ENCODE measurements at places on chromosomes 3 and 15.

DNA sequence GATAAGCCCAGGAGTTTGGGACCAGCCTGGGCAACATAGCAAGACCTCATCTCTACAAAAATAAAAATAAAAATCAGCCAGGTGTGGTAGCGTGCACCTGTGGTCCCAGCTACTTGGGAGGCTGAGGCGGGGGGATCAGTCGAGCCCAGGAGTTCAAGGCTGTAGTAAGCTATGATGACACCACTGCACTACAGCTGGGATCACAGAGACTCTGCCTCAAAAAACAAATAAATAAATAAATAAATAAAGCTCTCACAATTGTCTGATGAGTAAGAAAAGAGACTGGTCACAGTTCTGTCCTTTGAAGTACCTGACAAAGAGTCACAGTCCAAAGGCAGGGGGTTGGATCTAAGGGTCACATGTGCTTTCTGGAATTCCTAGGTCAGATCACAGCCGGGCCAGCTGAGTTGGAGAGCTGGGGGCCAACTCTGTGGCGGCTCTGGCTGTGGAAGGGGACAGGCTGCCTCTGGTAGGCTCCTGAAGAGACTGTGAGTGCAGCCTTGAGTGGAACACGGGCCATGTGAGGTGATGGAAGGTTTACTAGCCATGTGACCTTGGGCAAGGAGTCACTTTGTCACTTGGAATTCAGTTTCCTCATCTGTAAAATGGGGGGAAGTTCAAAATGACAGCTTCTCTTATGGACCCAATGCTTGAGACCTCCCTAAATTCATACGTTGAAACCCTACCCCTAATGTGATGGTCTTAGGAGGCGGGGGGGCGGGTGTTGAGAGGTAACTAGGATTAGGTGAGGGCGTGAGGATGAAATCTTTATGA is 47.2 kb downstream of the WHAMM start:
- no peak for DNase-seq

DNA sequence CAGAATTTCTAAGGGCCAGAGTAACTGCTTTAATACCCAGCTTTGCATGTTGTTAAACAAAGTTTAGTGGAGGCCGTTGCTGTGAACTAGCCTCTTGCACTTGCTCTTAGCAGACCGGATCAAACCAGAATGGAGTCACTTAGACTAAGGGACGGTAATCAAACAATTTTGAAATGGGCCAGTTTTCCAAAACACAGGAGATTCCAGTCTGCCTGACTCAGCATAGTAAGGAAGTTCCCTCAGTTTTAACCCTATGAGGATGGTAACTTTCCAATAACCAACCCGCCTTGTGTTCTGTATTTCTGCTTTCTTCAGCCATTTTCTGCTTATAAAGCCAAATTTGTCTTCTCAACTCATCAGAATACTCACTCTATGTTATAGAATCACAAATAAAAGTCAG is 77.2 kb upstream of the WDR72 start:
- DNase-seq, result no peak

- no peak for DNase-seq
These were observed 44.3 kb downstream of the ZBTB11 start for GRCh38 chr3:101632586-101632985.

- no peak for DNase-seq
These were observed 7.2 kb downstream of the RPS17 start for GRCh38 chr15:82532991-82533481.

DNA sequence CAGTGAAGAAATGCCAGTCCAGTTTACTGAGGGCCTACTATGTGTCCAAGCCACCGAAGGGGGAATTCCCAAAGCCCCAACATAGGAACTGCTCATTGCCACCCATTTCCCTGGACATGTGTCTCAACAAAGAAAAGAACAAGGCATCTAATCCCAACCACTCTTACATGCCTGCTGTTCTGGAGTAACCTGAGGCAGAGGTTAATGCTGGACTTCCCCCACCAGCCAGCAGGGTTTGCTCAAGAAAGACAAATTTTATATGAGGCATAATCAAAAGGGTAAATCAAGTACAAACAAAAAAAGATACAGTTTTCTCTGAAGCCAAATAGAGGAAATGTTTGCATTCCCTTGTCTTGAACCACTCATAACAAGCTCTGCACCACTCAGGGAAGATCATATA is 4.1 kb downstream of the ADCY5 start:
- no peak for DNase-seq

Data from CD4-positive, alpha-beta T cell treated with Interleukin-17A for 1 hour (primary cell).